ENCODE measurements at places on chromosomes 4 and X.
A peak's percentile ranks its signal among the peaks of the same experiment; 100 is the strongest.

- DNase-seq: peak; percentile 66
Observed at GRCh38 chrX:45781901-45782553, 581.4 kb upstream of the DIPK2B start.

- DNase-seq: no peak
Observed at GRCh38 chrX:37754516-37754915, 25.3 kb upstream of the CYBB start.

DNA sequence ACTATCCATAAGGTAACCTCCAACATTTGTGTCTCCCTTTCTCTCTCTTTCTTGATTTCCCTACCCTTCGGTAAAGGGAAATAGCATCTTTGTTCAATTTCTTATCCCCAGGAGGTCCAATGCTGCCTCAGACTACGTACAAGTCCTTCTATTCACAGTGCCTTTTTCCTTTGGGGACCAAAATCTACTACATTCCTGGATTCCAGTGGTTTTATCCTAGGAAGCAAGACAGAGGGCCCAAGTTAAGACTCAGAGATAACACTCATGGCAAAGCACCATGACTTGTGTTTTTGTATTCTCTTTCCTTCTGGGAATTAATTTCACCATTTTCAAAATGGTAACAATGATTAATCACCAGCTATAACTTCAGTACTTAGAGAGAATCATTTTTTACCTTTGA is 10.6 kb downstream of the G3BP2 start:
- DNase-seq: no peak

DNA sequence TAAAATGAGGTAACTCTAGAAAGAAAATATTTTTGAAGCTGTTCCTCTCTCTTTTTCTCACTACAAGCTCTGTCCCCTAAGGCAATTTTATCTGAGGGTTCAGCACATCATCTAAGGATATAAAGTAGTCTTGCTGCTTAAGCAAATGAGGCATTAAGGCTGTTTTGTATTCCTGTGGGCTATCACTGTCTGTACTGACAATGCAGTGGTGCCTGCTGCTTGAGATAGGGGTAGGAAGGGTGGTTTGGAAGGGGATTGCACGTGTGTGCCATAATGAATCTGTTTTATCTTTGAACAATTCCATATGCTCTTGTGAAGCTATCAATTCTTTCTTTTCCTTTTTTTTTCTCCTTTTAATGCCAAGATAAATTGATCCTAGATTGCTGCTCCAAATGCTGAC is 128.0 kb upstream of the ATOH1 start:
- DNase-seq: no peak

- DNase-seq: peak; percentile 13
Observed at GRCh38 chr4:92120810-92121498, 182.8 kb upstream of the GRID2 start.

DNA sequence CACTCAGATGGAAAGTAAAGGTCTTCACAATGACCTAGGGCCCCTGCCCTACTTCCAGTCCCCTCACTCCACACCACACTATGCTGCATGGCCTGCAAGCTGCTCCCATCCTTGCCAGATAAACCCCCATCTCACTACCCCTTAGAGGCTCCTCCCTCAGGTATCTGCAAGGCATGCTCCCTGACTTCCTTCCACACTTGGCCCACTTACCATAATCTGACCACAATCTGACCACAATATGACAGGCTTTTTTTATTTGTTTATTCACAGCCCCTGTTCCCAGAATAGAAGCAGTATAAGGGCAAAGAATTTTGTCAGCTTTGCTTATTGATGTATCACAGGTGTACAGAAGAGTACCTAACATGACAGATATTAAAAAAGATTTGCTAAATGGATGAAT is 124.7 kb downstream of the CAMK2D start:
- no peak for DNase-seq

- no peak for DNase-seq
Observed at GRCh38 chr4:113998531-113998930, 19.1 kb upstream of the ARSJ start.

DNA sequence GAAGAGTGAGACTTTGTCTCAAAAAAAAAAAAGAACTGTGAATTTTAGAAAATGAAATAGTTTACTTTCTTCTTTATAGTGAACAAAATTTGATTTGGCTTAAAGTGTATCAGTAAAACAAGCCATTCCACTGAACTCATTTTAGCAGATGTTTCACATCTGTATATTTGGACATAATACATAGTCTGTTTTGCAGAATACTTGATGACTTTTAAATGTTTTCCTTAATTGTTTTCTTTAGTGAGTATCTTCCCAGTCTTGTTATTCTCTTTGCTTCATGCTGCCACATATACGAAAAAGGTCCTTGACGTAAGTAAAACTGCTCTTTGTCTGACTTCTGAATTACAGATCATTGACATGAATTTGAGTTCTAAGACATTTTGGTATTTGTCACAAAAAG is 8.3 kb downstream of the TMEM33 start:
- no peak for DNase-seq

GRCh38 chr4:3479358-3480101 is 16.4 kb downstream of the DOK7 start:
- no peak for DNase-seq

DNA sequence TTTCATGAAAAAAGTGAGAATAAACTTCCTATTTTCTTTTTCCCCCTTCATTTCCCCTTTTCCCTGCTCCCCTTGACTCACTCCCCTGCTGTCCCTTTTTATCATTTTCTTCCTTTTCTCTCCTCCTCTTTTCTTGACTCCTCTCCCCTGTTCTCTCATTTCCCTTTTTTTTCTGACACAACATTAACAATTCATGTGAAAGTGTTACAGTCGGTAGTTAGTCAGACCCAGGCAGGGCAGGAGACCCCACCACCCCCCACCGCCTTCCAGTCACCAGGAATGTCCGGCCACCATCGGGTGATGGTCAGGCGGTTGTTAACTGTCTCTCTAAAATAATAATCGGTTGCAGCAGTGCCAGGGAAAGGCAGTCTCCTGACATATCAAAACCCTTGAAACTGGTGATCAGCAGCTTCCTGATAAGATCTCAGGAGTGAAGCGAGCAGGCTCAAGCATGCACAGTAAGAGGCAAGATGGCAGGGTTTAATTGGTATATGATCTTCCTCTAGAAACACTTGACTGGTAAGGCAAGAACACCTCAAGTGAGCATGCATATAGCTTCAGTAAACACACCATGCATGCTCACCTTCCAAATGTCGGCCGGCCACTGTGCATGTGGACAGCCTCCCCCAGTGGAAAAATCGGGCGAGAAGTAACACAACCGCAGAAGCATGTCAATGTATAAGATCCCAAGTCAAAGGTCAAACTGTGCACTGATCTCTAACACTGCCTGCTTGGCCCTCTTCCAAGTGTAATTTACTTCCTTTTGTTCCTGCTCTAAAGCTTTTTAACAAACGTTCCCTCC is 191.4 kb downstream of the NDST4 start:
- no peak for DNase-seq

DNA sequence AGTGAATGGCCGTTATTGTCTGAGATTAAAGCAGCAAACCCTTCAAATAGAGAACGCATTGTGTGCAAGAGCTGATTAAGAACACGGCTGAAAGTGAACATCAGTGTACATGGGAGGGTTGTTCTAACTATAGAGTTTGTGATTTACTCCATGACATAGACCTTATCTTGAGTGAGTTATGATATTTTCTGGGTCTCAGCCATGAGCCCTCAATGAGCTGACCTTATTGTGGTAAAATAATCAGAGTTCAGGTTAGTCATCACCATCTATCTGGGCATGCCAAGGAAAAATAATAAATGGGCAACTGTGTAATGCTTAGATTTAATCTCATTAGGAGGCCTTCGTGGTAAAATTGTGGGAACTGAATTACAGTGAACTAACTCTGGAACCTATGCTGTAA is 33.2 kb upstream of the CLDN24 start:
- DNase-seq: peak; percentile 61

DNA sequence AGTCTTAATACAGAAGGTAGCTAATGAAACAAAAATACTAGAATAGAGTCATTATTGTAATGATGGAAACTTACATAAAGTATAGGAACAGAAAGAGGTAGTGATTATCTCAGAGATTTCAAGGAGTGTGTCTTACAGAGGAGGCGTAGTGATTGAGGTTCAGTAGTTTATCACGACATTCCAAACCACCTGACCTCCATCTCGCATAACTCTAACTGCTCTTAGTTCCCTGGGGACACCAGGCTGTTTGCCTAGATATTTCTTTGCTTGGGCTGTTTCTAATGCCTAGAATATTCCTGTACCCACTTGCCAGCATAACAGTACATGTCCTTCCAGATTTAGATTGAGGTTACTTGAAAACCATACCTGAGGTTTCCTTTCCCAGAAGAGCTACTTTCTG is 29.1 kb downstream of the STAG2 start:
- no peak for DNase-seq

- DNase-seq: no peak
Observed at GRCh38 chrX:41014776-41015360, 70.4 kb upstream of the USP9X start.

GRCh38 chr4:155769090-155769489 is 10.3 kb downstream of the GUCY1B1 start:
- DNase-seq: no peak

- no peak for DNase-seq
Observed at GRCh38 chr4:5330339-5330989, 279.2 kb downstream of the STK32B start.

- DNase-seq: peak; percentile 77
Observed at GRCh38 chrX:44012484-44013096, 39.4 kb upstream of the NDP start.

- peak; percentile 87 for DNase-seq
Observed at GRCh38 chrX:129931411-129932015, 25.5 kb downstream of the UTP14A start.

DNA sequence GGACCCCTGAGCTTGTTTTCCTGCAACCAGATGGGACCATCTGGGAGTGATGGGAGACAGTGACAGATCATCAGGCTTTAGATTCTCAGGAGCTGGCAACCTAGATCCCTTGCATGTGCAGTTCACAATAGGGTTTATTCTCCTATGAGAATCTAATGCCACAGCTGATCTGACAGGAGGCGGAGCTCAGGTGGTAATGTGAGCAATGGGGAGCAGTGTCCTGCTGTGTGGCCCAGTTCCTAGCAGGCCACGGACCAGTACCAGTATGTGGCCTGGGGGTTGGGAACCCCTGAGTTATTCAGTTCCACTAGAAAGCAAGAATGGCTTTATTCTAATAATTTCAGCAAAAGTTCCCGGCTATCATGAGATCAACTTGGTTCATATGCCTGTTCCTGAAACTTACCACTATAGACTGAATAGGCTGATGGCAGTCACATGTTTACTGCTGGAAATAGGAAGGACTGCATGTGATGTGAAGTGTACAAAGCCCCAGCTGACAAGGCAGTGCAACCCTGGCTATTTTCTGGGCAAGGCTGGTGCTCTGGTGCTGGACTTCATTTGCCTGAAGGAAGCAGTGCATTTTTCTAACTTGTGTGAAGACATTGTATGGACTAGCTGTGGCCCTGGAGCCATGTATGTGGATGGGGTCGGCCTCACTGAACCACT is 107.2 kb downstream of the SPRY1 start:
- no peak for DNase-seq

GRCh38 chrX:48961585-48962091 is 4.2 kb upstream of the OTUD5 start:
- DNase-seq: no peak

GRCh38 chr4:57605376-57605775 is 495.2 kb upstream of the IGFBP7 start:
- no peak for DNase-seq

- DNase-seq: no peak
Observed at GRCh38 chr4:4560136-4560535, 18.3 kb upstream of the STX18 start.

DNA sequence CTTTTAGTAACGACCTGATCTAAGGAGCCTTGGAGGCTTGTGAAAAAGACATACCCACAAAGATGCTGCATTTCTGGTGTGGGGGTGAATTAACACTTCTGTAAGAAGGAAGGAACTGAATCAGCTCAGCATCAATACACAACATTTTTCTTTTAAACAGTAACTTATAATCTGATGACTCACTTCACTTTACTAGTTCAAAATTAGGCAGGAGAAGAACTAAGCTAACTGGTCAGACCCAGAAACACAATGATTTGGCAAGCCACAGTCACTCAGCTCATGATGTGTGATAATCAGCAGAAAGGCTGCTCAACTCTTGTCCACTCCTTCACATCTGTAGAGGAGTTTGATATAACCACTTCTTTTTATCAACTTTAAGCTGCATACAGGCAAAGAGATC is 4.6 kb downstream of the MMAA start:
- peak; percentile 28 for DNase-seq

DNA sequence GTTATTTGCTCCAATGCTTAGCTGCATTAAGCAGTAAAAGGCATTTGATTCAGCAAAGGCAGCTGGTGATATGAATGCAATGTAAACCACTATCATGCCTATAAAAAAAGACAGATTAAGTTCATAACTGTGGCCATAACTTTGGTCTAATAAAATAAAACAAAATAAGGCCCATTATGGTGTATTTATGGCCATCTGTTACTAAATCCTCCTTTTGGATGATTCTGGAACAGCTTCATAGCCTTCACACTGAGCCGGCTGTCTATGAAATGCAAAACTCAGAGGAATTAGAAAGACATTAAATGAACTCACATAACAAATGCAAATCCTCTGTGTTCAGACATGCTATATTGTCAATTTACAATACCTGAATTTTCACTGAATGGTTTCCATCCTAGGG is 223.7 kb upstream of the FAT4 start:
- no peak for DNase-seq

- no peak for DNase-seq
Observed at GRCh38 chr4:140858897-140859296, 102.7 kb upstream of the TBC1D9 start.

DNA sequence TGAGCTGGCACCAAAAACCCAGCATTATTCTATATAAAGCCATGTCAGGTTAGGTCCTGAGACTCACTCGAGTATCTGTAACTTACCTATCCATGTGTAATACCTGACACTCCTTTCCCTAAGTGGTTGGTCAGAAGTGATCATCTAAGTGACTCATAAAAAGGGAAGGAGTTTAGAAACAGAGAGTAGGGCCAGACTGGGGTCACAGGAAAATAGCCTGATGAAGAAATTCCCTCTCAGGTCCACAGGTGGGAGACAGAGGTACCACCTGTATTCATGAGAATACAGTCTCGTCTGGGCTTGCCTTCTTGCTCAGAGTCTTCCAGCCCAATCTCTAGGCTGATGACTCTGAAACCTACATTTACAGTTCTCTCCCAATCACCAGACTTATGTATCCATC is 161.8 kb upstream of the MAP3K15 start:
- no peak for DNase-seq

- no peak for DNase-seq
Observed at GRCh38 chr4:3831529-3832150, 65.5 kb downstream of the ADRA2C start.

DNA sequence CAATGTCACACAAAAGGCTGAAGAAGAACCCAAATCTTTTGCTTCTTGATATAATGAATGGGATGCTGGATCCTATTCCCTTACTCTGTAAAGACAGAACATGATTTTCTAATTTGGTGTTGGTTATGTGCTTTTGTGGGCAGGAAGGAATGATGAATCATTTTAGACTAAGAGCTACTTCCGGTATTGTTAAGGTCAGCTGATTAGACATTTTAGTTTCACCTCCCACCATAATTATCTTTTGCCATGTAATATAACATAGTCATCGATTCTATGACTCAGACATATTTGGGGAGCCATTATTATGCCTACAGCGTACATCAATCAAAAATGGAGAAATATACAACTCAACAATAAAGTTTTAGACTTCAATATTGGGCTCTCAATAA is 265.3 kb downstream of the ZNF674 start:
- DNase-seq: no peak
